ENCODE measurements at places on chromosomes 3 and 15.
A peak's percentile ranks its signal among the peaks of the same experiment; 100 is the strongest.

DNA sequence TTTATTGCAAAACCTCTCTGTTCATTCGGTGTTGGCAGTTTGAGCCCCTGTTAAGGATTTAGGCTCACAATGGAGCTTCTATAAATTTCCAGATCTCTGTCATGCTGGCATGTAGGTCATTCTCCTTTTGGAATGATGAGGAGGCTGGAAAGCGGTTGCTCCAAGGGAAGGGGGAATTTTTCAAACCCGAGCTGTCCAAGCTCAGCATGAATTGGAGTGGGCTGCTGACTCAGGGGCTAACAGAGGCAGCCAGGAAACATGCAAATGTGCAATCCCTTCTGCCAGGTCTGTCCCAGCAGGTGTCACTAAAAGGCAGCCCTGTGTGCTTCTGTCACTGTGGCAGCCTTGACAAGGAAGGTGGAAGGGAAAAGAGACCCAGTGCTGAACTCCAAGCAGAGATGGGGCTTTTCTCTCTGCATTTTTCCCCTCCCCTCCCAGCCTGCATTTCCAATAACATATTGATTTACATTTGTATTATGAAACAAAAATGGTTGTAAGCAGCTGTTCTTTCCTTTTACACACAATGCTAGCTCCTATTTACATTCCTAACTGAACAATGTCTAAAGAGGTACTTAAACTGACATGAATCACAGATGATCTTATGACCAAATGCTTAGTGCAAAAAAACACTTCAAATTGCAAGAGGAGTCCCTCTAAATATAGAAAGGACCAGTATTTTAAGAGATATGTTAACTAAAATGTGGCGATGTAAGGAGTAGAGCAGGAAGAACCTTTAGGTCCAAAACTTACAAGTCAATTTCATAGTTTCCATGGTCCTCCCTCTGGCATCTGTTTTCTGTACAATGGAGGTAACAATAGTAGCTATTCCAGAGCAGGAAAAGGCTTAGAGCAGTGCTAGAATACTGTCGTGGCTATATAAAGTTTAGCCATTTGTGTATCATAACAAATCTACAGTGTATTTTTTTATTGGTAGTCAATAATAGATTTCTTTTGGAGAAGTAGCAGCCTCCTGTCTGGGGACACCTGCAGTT, 84.5 kb upstream of the ATP10A start:
- H3K27me3 ChIP-seq = no peaks in the 10 kb centered on the region
- DNase-seq = peak; percentile 30
- no peak overlapping the region for H3K4me3 ChIP-seq
- no peak overlapping the region for H3K27ac ChIP-seq
- no peaks in the 10 kb centered on the region for H3K4me1 ChIP-seq
- H3K36me3 ChIP-seq = no peaks in the 10 kb centered on the region

DNA sequence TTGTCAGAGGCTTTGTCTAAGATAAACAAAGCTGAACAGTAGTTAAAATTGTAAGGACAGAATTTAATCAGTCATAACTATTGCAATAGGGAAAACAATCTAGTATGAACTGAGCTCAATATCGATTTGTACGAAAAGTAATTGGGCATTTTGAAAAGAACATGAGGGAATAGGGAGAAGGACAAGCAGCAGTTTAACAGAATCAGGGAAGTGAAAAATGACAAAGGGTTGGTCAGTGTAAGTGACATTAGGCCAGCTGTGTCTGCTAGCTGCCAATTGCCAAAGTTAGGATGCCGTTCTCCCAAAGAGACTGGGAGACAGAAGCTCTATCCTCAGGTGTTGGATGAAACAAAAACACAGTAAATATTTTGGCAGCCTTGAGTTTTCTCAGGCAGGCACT, 3.3 kb upstream of the DNAJA4 start:
- DNase-seq = no peak
- peaks cover 7% of the 10 kb centered on the region for H3K4me1 ChIP-seq
- no peaks in the 10 kb centered on the region for H3K36me3 ChIP-seq
- H3K27ac ChIP-seq = no peak overlapping the region

GRCh38 chr3:182914341-182914740, 66.0 kb downstream of the DCUN1D1 start:
- H3K4me1 ChIP-seq = peaks cover 12% of the 10 kb centered on the region
- no peak overlapping the region for H3K4me3 ChIP-seq
- H3K36me3 ChIP-seq = peaks cover 6% of the 10 kb centered on the region
- H3K27me3 ChIP-seq = no peaks in the 10 kb centered on the region

DNA sequence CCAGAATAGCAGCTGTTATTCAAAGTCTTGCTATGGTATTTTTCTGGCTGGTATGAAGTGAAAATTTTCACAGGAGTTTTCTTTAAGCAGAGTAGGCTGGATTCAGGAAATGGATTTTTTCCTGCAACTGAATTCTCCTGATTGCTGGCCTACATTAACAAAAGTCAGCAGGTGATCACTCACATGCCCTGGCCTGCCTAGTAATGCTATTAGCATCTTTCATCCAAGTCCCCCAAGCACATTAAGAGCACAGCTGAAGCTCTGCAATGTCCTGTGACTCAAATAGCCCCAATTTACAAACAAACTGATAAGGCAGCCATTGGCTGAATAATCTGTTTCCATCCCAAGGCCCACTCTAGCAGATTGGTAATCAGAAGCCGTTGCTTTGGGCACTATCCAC, 688.3 kb upstream of the LMCD1 start:
- no peak overlapping the region for H3K4me3 ChIP-seq

GRCh38 chr3:64728428-64728827, 40.6 kb upstream of the ADAMTS9 start:
- no peaks in the 10 kb centered on the region for H3K27me3 ChIP-seq
- no peaks in the 10 kb centered on the region for H3K36me3 ChIP-seq
- no peak overlapping the region for H3K4me3 ChIP-seq
- peak overlapping the region; percentile 72 for H3K27ac ChIP-seq
- H3K4me1 ChIP-seq = peaks cover 13% of the 10 kb centered on the region

DNA sequence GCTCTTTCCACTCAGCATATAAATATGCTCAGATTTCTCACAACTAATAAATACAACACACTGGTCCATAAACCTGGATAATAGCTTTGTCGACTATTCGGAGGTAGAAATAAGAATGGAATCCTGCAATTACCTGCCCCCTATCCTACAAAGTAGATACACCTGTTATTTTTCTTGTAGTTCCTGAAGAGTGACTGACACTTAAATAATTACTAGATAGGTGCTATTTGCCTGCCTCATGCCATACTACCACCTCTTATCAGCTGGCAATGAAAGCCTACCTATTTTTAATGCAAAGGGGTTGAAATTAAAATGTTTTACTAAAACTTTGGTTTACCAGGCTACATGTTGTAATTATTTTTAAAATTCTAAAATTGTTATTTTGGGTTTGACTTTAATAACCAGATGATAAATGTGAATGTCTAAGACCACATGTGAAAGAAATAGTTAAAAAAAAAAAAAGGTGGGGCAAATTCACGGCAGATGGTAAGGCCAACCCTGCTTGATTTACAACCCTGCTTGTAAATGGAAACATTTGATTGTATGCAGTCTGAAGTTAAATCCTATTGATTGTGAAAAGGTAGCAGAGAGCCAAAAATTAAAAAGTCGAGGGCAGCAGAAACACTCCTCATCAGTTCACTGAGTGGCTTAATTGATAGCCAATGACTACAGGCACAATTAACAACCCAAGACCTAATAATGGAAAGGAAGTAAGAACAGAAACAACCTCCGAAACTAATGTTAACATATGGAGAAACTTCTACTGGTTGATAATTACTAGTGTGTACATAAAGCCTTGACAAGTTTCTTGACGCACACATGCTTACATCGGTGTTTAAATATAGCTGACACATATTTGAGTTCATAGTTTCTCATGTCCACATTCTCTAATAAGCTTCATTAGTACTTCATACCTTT, 8.9 kb downstream of the PEAK1 start:
- no peak overlapping the region for H3K27ac ChIP-seq
- no peak overlapping the region for H3K4me3 ChIP-seq
- H3K36me3 ChIP-seq = no peaks in the 10 kb centered on the region
- no peak for DNase-seq
- no peaks in the 10 kb centered on the region for H3K27me3 ChIP-seq
- peaks cover 8% of the 10 kb centered on the region for H3K4me1 ChIP-seq

GRCh38 chr15:69517052-69517451, 64.4 kb downstream of the RPLP1 start:
- no peak for DNase-seq
- no peaks in the 10 kb centered on the region for H3K36me3 ChIP-seq
- no peaks in the 10 kb centered on the region for H3K4me1 ChIP-seq
- H3K4me3 ChIP-seq = no peak overlapping the region
- no peak overlapping the region for H3K27ac ChIP-seq

DNA sequence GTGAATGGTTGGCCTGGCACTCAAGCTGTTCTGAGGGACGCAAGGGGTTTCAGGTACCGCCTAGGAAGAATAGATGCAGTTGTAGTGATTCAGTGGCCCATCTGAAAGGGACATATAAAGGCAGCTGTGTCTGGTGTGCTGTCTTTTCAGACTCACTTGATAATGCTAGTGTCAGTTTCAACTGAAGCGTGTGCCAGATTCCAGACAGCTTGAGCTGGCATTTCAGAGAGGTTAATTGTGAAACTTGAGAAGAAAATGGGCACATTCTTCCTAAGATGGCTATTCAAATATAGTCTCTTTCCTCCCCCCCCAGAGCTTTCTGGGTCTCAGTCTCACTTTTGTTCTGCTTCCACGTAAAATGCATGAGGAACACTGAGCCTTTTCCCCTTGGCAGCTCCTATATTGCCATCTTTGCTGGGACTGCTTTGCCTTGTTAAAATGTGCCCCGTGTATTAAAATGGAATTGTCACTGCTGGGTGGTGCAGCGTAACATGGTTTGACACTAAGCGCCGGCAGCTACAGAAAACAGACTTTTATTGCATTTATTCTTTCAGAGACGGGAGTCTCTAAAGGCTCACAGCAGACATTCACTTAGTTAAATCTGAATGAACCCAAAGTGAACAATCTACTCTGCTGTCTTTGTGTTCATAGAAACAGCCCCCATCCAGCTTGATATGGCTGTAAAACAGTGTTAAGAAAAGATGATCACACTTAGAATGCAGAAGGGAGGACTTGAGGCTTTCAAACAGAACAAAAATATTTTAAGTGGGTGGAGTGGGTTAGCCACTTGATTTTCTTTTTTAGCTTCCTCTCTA, 478.7 kb downstream of the RBMS3 start:
- H3K27ac ChIP-seq = peak overlapping the region; percentile 73
- peak; percentile 39 for DNase-seq
- H3K4me1 ChIP-seq = peaks cover 40% of the 10 kb centered on the region

Data from cardiac muscle cell (in vitro differentiated cells and primary cell).